ENCODE measurements at places on chromosomes 1 and 21.

DNA sequence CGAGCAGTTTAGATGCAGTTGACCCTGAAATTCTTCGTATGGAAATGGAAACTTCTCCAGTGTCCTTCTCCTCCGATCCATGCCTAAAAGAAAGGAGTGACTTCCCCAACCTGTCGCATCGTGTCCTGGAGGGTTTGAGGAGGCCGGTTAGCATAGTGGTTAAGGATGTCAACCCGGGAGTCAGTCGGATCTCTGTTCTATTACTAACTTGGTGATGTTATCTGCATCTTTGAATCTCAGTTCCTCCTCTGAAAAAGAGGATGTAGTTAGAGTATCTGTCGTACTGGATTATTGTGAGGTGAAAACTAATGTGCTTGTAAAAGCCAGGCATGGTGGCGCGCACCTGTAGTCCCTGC lies 684 bp downstream of the ZBTB8B start:
- DNase-seq, result no peak

DNA sequence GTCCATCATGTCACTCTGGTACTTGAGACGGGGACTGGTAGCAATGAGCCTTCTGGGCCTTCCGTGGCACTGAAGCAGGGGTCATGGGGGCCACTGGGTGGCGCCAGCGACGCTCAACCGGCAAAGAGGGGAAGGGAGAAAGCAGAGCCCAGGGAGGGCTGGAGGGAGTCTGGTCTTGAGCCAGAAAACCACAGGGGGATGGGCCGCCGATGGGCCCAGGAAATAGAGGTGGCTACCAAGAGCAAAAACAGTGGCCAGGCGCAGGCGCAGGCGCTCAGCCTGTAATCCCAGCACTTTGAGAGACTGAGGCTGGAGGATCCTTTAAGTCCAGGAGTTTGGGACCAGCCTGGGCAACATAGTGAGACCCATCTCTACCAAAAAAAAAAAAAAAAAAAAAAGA lies 21.8 kb downstream of the EXOC8 start:
- peak; percentile 52 for DNase-seq

DNA sequence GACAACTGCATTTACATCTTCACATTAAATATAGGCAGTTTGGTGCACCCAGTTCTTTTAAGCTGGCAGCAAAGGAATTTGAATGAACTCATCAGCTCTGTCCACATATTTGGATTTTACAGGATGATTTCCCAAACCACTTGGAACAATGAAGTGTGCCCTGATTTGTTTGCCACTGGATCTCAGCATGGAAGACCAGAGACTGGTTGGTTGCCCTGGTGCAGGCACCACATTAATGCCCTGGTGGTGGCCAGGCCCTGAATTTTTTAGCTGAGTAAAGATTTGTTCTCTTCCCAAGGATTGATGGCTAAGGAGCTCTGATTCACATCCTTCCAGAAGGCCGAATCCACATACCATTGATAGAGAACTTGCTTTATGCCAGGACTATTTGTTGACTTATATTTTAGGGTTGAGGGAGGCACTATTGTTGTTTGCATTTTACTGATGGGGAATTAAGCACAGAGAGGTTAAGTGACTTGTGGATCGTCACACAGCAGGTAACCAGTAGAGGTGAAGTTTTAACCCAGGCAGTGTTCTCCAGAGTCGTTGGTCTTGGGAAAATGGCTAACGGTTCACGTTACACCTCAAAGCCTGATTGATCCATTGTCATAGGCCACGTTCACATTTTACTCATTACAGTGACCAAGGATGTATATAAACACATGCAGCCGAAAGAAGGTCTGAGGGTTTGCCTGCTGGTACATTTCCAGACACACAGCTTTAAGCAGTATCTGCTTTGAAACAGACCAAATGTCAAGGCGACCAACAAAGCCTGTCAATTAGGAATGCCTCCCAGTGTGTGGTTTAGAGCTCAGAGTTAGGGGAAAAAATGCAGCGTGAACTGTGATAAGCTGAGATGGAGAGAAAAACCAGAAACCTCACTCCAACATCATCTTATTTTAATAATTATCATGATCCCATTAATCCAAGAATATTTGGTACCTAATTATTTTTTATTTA lies 50.7 kb downstream of the KAZN start:
- DNase-seq, result no peak

DNA sequence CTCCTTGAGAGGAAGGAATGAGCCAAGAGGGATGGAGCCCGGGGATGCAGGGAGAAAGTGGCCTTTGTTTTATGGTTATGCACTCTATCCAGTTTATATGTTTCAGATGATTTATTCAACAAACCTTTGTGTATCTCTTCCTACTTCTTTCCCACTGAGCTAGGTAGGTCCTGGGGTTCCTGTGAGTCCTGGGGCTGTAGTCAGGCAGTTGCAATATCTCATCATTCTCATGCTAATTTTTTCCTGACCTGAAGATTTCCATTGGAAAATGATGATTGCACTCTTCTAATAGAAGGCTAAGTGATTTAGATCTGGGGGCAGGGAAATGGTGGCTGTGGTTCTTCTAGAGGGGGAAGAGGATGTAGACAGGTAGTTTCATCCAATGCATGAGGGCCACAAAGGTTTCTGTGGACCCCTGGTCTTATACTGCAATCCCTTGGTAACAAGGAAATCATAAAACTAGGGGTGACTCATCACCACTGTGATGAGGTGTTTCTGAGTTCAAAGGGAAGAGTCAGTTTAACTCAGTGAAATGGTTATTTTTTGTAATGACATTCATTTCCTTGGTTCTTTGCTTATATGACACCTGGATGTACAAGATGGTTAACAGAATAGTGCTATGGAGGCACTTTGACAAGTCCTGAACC lies 20.2 kb downstream of the B3GALT5 start:
- DNase-seq, result no peak

- no peak for DNase-seq
These were observed 16.8 kb upstream of the POFUT2 start for GRCh38 chr21:45304476-45304830.

- DNase-seq, result no peak
These were observed 427.8 kb upstream of the ZP4 start for GRCh38 chr1:238318294-238319110.

DNA sequence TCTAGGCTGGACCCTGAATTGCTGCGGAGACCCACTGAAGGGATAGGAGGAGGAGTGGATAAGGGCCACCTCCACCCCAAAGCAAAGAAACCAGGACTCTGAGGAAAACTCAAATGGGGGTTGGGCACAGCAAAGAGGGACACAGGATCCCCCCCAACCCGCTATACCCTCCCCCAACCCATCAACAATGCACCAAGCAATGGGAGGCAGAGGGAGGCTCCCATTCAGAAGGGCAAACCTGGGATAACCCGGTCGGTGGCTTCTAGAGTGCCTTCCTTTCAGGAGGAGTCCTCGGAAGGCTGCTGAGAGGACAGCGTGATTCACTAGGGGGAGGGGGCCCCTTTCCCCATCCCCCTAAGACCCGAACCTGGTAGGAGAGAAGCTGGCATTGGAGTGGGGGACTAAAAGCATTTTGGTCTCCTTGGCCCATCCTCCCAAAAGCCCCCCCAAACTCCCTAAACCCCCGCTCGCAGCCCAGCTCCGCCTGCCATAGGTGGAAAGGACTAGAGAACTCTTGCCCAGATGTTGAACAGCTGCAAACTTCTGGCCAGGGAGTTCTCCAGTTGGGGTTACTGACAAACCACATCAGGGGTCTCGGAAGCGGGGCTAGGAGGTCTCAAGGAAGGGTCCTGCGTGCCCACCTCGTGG lies 1.3 kb downstream of the MEF2D start:
- DNase-seq, result no peak

- no peak for DNase-seq
These were observed 44.2 kb downstream of the WDR64 start for GRCh38 chr1:241696172-241696814.

GRCh38 chr1:245469734-245470133 lies 314.9 kb downstream of the KIF26B start:
- no peak for DNase-seq

DNA sequence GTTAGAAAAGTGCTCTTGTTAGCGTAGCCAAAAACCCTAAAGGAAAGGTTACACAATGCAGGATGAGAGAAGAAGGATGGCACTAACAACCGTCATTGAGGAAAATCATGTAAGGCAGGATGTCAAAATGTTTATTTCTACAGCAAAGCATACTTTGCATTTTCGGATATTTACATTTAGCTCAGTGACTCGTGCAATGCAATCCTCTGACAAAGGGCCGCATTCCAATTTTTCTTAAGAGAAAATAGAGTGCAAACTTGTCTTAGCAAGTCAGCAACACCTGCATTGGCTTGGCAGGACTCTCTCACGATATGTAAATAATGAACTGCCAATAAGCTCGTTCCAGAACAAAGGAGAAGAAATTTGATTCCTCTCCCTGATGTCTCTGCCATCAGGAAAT lies 33.3 kb downstream of the TIAM1 start:
- no peak for DNase-seq

GRCh38 chr1:105684714-105685113 lies 1371.8 kb upstream of the PRMT6 start:
- no peak for DNase-seq

- DNase-seq, result no peak
These were observed 4.0 kb upstream of the MEX3A start for GRCh38 chr1:156086256-156086662.

DNA sequence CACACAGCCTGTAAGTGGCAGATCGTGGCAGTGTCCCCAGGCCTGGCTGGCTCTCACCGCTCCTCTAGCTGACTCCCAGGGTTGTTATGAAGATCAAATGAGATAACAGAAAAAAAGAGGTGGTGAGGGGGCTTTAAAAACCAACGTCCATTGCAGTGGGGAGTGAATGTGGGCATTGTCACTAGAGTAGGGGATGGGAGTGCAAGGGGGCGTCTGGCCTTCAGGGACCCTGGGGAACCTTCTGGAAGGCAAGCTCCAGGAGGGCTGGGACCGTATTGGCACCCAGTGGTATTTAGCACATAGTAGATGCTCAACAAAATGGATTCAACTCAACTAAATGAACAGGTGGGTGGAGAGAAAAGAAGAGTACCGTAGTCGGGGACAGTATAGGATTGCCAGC lies 3.4 kb downstream of the PLA2G2D start:
- DNase-seq, result no peak

DNA sequence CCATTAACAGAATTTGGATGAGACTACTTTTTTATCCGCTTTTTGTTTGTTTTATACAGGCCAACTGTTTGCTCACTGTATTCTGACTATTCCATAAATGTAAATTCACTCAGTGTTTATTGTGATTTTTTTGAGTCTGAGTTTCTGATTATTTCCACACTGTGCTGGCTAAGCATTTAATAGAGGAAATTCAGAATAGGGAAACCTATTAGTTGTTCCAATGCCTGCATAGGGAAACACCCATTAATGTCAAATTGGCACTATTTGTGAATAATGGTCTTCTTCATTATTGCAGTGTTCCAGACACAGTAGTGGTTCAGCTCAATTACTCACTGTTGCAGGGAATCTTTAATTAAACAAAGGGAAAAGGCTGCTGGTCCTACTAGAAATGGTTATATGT lies 174.7 kb upstream of the SGIP1 start:
- no peak for DNase-seq

DNA sequence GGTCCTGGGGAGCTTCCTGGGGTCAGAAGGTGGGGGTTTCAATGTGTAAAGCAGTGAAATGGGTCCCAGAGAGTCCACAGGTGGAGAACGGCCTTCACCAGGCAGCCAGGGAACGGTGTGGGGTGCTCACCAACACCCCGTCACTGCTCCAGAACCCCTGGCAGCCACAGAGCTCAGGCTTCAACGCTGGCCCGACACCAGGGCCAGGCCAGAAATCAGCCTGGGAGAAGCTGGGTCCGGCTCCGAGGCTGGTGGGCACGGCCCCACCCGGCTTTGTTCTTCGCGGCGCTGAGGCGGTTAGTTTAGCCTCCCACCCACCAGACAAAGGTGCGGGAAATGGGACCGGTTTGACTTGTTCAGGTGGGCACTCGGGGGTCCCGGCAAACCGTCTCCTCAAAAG lies 24.8 kb upstream of the C1orf159 start:
- no peak for DNase-seq

DNA sequence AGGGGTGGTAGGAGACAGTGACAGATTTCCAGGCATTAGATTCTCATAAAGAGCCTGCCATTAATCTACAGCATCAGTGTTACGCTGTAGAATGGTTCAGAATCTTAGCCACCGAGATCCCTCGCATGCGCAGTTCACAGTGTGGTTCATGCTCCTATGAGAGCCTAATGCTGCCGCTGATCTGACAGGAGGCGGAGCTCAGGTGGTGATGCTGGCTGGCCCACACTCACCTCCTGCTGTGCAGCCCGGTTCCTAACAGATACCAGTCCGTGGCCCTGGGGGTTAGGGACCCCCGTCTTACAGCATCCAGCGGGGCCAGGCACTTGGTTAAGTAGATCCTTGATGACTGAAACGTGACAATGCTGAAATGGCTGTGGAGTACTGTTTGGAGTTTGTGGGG lies 163.6 kb upstream of the C1orf21 start:
- DNase-seq, result no peak

DNA sequence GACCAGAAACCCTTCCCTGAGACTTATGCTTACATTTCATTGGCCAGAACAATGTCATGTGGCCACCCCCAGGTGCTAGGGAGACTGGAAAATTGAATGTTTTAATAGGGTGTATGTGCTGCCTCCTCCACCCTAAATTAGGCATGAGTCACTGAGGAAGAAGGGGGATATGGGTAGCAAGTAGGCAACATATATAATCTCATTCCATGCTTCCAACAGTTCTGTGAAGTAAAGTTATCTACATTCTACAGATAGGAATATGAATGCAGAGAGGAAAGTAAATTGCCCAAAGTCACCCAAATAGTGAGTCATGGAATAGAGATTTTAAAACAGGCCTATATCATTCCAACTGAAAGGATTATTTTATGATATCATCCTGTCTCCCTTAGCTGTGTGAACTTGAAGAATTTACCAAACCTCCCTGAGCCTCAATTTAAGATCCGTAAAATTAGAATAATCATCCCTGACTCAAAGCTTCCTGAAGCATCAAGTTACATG lies 168.6 kb upstream of the FGGY start:
- DNase-seq, result no peak

Data from activated CD4-positive, alpha-beta memory T cell treated with anti-CD3 and anti-CD28 coated beads, Interleukin-2, amount 10 ng/mL, durations not matched to agents 7 days and 5 days (primary cell).